ENCODE measurements at places on chromosomes 4 and X. TPM values are rescaled to one million over a fixed set of nuclear protein-coding genes. Genes with fewer than 3 reads are reported as not detected.

The HEPH gene
- 34.6 TPM for total RNA-seq

The RADX gene
- 3.2 TPM for total RNA-seq

The CNGA1 gene
- total RNA-seq, result 0.73 TPM

GRCh38 chr4:159341522-159341921 is 238.6 kb downstream of the RAPGEF2 start:
- DNase-seq, result peak; percentile 24

DNA sequence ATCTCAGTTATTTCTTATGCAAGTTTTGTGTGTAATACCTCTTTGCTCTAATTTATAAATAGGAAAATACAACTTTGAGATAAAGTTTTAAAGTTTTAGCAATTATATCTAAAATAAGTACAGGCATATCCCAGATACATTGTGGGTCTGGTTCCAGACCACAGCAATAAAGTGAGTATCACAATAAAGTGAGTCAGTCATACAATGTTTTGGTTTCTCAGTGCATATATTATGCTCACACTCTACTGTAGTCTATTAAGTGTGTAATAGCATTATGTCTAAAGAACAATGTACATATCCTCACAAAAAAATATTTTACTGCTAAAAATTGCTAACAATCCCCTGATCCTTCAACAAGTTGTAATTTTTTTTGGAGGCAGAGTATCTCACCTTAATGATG is 49.2 kb downstream of the ANAPC10 start:
- DNase-seq, result no peak

GRCh38 chr4:173763389-173763788 is 233.4 kb upstream of the HAND2 start:
- no peak for DNase-seq

- no peak for DNase-seq
Measured at GRCh38 chr4:150817804-150818528, 197.1 kb downstream of the LRBA start.

DNA sequence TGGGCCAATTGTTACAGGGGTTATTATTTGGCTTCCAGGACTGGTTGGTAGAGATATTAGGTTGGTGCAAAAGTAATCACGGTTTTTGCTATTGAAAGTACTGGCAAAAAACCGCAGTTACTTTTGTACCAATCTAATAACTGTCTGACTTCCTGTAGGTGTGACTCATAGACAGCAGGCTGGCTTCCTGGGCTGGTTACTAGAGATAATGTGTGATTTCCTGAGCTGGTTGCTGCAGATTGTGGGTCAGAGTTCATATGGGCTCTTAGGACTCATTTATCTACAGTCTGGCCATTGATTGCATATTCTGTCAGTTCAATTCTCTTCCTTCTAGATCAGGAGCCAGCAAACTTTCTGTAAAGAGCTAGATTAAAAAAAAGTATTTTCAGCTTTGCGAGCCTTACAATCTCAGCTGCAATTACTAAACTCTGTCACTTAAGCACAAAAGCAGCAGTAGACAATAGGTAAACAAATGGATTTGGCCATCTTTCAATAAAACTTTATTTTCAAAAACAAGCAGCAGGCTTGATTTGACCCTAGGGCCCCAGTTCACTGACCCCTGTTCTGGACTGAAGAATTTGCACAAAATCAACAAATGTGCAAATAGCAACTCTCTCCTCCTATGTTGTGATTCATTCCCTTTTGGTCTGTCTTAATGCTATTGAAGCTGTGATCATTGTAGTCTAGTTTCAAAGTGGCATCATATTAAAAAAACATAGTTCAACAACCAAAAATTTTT is 50.8 kb upstream of the BOD1L1 start:
- no peak for DNase-seq

GRCh38 chr4:128311659-128312403 is 24.2 kb upstream of the PGRMC2 start:
- DNase-seq, result no peak

- no peak for DNase-seq
Measured at GRCh38 chr4:138567696-138568095, 325.5 kb upstream of the SLC7A11 start.

DNA sequence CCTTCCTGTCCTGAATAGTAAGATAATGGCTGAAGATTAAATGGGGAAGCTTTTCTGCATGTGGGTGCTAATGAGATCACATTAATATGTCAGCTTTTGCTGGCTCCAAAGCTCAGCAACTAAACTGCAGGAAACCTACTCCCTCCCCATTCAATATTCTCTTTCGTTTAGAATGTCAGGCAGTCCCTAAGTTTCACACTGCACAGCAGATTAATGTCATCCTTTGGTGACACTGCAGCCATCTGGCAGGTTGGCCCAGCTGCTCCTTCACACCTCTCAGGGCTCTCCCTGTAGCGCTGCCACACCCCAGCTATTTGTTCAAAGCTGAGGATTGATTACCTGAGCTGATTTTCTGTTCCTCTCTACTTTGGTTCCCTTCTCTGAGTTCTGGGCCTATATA is 110.5 kb downstream of the KDR start:
- no peak for DNase-seq

DNA sequence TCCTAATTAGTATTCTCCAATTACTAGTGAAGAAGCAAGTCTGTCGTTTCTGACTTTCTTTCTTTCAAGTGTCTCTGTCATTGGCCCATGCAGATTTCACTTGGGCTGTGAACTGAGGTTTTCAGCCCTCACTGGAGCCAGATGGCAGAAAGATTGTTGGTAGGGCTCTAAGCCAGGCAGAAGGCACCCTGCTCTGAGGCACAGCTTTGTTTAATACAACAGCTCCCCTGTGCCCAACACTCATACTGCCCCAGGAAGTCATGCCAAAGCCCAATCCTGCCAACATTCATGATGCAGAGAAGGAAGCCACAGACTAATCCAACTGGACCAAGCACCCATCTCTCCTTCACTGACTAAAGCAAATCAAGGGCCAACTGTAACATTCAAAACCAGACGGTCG is 117.1 kb upstream of the FRG1 start:
- DNase-seq, result no peak

- peak; percentile 59 for DNase-seq
Measured at GRCh38 chr4:61200916-61201526, 895 bp downstream of the ADGRL3 start.

- no peak for DNase-seq
Measured at GRCh38 chrX:69362856-69363255, 141.3 kb upstream of the NALF2 start.

- no peak for DNase-seq
Measured at GRCh38 chrX:76407795-76408194, 19.7 kb upstream of the MAGEE1 start.

DNA sequence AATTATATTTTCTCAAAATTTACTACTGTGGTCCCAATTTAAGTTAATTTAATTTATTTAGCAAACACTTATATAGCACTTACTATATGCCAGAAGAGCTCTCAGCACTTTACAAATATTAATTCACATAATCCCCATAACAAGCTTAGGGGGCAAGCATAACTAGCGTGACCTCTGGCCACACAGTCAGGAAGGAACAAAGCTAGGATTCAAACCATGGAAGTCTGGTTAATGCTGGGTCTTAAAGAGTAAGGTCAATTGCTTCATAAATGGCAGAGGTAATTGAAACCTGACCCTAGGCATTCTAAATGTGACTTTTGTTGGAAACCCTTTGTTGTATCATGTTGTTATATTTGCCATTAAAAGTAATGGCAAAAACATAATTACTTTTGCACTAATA is 279.5 kb upstream of the EMCN start:
- no peak for DNase-seq

Data from left lung (tissue), 14 donors.